Pancreas (tissue), 10 donors: ENCODE measurements at places on chromosomes 13 and 19. TPM values are rescaled to one million over a fixed set of nuclear protein-coding genes. Genes with fewer than 3 reads are reported as not detected.

The EDDM13 gene
- total RNA-seq, result not detected

The ZNF714 gene
- 2.8 TPM for total RNA-seq

The CD33 gene
- 0.42 TPM for total RNA-seq

The ZNF491 gene
- 1.9 TPM for total RNA-seq

The LPAR6 gene
- total RNA-seq, result 5.2 TPM

The HAUS8 gene
- 5.6 TPM for total RNA-seq

The CASP14 gene
- 0.14 TPM for total RNA-seq

The FBN3 gene
- 0.03 TPM for total RNA-seq

The ZNF726 gene
- total RNA-seq, result 0.51 TPM

The SERP2 gene
- 1.6 TPM for total RNA-seq

The DAND5 gene
- 0.12 TPM for total RNA-seq

The TEX26 gene
- 0.37 TPM for total RNA-seq

The PRODH2 gene
- total RNA-seq, result 6.4 TPM

The CRX gene
- not detected for total RNA-seq

The SEMA6B gene
- total RNA-seq, result 4.3 TPM

The SUGP2 gene
- 24.2 TPM for total RNA-seq

The UBL5 gene
- total RNA-seq, result 95.9 TPM

The PLPPR3 gene
- 0.38 TPM for total RNA-seq

The NCR1 gene
- total RNA-seq, result not detected

The CCDC70 gene
- total RNA-seq, result not detected

The SLC25A42 gene
- 5.0 TPM for total RNA-seq

The DIAPH3 gene
- total RNA-seq, result 0.49 TPM

The ADGRL1 gene
- 9.6 TPM for total RNA-seq

The CYP4F12 gene
- 0.31 TPM for total RNA-seq

The MAST1 gene
- total RNA-seq, result 0.79 TPM

The THSD8 gene
- 3.9 TPM for total RNA-seq

The ZNF540 gene
- total RNA-seq, result 2.2 TPM

The CEACAM21 gene
- 0.43 TPM for total RNA-seq

The CPAMD8 gene
- total RNA-seq, result 0.88 TPM

The CKM gene
- not detected for total RNA-seq

The ADAMTSL5 gene
- total RNA-seq, result 0.23 TPM

The IL11 gene
- 0.20 TPM for total RNA-seq

The PRR12 gene
- 8.9 TPM for total RNA-seq

The CGB3 gene
- total RNA-seq, result not detected

The SPRED3 gene
- total RNA-seq, result 0.41 TPM
